ENCODE measurements at places on chromosomes 12 and 14.

DNA sequence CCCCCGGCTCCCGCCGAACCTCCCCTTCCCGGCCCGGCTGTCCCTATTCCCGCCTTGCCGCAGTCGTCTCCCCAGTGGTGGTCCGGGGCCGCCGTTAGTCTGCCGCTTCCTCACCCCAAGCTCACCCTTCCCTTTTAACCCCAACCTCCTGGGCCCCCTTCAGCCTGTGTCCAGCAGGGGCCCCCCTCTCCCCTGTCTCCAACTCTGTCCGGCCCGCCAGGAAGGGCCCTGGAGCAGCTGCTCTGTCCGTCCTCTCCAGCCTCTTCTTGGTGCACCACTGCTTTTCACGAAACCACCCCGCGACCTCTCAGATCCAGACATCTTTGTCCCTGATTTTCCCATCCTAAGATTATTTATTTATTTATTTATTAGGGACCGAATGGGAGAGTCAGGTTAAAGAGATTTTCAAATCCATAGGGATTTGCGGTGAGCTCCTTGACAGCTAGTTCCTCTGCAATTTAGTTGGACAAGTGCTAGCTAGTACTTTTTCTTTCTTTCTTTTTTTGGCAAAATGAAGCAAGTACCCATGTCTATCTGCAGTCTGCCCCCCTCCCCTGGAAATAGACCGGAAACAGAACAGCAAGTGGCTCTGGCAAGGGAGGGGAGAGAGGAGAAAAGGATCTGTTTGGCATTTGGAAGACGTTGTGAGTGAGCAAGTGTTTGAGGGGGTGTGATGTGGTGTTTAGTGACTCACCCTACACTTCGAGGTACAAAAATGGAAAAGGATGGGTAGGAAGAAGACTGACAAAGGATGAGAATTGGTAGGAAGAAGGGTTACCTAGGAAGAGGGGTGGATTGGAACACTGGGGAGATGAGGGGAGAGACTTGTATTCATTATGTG, 632 bp downstream of the UBR7 start:
- DNase-seq: peak; percentile 81

DNA sequence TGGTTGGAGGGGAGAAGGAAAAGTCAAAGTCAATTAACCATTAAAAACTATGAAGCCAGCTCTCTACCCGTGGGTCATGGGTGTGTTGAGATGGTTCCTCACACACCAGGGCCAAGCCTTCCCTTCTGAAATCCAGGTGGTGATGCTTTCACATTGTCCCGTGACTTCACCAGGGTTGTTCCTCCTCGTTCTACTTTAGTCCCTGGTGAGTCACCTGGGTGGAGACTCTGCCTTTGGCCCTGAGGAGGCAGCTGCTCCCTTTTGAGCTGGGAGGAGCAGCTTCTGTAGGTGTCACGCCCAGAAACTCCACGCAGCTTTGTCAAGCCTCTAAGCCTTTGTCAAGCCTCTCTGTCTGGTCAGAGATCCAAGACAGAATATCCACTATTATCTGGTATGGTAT, 348.3 kb downstream of the BMP4 start:
- no peak for DNase-seq

DNA sequence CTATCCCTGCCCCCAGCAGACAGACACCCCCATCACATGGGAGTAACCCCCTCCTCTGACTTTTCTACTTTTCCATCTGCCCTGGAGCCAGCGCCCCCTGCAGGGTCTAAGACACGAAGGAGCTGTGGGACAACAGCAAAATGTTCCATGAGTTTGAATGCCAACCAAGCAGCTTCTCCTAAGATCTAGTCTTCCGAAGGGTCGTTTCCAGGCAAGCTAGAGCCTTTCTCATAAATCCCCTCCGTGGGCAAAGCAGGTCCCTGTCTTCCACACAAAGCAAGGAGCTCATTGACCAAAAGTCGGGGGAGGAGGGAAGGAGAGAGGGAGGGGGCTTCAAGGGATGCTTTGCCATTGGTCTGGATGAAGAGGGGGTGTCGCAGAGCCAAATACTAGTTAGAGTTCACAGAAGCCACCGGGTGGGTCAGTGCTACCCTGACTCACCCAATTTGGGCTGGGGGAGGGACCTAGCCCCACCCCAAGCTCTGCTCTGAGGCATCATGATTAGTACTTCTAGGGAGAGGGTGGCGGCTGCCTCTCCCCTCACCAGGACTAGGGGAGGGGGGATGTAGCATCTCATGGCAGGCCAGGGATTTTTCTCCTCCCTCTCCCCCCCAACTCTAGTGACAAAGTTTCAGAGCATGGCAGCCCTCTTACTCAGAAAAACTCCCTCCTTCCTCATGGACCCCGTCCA, 1.6 kb downstream of the MSI1 start:
- peak; percentile 86 for DNase-seq

- DNase-seq: no peak
These were observed 63.4 kb downstream of the GALNT4 start for GRCh38 chr12:89461190-89461589.

GRCh38 chr12:111344254-111344875, 24.5 kb downstream of the PHETA1 start:
- DNase-seq: no peak

- DNase-seq: no peak
These were observed 38.7 kb downstream of the P2RX4 start for GRCh38 chr12:121248622-121249021.

GRCh38 chr14:103846543-103847450, 578 bp downstream of the PPP1R13B start:
- DNase-seq: peak; percentile 71

DNA sequence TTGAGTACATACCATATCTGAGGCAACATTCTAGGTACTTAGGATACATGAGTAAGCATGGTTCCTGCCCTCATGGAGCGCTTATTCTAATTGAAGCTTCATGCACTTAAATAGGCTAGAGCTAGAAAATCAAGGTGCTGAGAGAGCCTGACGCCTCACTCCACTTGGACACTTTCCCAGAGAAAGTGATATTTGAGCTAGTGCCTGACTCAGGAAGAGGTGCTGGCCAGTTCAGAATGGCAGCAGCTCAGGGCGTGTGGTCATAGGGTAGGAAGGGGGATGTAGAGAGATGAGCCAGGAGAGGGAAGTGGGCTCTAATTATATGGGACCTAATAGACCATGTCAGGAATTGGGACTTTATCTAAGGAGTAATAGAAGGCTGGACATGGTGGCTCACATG, 33.3 kb downstream of the TULP3 start:
- no peak for DNase-seq

DNA sequence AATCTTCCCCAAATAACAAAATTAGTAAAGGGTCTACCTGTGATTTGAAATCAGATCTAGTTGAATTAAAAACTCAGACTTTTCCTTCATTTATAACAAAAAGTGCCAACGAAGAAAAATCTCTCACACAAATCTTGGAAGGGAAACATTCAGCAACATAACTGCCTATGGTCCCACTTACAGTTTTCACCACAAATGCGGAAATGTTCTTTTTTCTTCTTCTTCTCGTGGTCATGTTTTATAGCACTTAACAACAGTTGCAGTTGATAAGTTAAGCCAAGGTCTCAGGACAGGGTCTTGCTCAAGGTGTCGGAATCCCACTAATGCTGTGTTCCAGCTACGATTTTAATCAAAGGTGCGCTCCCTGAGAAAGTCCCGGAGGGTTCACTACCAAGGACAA, 10.1 kb downstream of the RNASE6 start:
- no peak for DNase-seq

- no peak for DNase-seq
These were observed 2.6 kb upstream of the RIN3 start for GRCh38 chr14:92510972-92511371.

DNA sequence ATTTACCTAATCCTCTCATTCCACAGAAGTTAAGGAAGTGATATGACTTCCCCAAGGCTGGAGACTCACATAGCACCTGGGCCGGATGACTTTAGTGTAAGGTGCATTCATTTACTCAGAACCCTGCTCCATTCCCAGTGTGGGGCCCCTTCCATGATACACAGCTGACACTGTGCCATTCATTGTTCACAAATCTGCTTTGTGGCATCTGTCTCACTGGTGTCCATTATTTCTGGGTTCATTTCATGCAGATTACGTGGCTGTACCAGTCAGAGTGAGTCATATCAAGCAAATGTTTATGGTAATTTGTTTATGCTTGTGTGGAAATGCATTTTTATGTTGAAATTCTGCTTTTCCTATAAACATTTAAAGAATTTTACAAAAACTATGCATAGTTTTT, 5.2 kb downstream of the ANO4 start:
- DNase-seq: no peak

- DNase-seq: peak; percentile 13
These were observed 22.7 kb downstream of the TRAFD1 start for GRCh38 chr12:112148031-112148513.

DNA sequence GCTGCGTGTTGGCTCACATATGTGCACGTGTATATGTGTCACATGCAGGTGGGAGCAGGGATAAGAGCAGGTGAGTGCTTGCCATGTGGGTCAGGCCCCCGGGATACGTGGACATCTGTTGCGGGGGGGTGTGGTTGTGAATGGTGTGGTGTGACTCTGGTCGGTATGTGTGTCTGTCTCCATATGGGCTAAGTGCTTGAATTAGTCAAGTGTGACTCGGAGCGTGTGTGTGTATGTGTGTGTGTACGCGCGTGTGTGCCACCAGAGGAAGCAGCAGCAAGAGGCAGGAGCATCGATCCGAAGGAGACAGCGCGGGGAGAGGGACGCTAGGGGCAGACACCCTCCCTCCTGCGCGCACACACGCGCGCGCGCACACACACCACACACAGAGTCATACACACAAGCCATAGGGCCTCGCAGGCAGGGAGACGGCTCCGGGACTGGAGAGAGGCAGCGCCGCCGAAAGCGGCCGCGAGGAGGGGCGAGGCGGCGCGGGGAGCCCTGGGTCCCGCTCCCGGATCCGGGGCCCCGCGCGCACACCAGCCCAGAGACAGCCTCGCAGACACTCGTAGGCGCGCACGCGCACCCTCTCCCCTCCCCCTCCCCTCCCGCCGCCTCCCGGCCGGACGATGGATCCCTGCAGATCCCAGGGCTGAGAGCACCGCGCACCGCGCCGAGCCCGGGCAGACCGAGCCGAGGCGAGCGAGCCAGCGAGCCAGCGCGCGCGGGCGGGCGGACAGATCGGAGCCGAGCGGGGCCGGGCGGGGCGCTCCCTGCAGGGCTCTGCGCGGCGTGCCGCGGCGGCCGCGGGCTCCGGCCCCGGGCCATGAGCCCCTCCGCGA, at the start of gene ASIC1:
Gene ASIC1, plus strand, starts transcription at position 597 of the 842 bp plus-strand sequence. CDS start 1,171 bp downstream, outside the sequence.
- peak; percentile 86 for DNase-seq

DNA sequence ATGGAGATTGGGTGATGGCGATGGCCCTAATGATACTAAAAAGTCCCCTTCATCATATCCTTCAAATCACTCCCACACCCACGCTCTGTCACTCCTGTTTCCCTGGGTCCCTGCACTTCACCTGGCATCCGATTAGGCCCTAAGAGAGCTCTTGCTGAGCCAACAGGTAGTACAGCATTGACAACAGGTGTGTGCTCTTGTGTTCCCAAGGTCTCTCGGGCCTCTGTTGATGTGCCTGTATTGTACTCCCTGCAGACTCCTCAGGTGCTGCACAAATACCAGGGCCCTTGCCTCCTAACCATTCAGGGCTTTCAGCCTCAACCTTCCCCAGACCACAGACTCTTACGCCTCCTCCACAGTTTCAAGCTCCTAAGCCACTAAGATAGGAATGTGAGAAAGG, 25.8 kb upstream of the VDR start:
- DNase-seq: no peak

DNA sequence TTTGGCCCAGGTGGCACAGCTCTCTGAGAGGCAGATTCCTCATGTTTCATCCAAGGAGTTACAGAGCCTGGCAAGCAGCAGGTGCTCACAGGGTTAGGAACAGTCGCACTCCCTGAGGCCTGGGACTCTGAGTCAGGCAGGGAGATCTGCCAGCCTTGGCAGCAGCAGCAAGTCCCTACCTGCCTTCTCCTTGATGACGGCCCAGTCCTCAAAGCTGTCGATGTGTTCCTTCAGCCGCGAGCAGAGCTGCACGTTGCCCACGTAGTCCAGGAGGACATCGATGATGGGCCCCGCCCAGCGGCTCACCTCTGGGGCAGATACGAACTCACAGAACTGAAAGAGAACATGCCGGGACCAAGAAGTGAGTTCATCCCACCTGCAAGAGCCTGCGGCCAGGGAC, 10.4 kb downstream of the FAM181A start:
- no peak for DNase-seq

GRCh38 chr12:131709226-131709625, 1.7 kb upstream of the SFSWAP start:
- DNase-seq: no peak

GRCh38 chr12:77044721-77045120, 20.6 kb downstream of the E2F7 start:
- DNase-seq: no peak

- DNase-seq: no peak
These were observed 42.6 kb upstream of the POC1B start for GRCh38 chr12:89568484-89568883.

DNA sequence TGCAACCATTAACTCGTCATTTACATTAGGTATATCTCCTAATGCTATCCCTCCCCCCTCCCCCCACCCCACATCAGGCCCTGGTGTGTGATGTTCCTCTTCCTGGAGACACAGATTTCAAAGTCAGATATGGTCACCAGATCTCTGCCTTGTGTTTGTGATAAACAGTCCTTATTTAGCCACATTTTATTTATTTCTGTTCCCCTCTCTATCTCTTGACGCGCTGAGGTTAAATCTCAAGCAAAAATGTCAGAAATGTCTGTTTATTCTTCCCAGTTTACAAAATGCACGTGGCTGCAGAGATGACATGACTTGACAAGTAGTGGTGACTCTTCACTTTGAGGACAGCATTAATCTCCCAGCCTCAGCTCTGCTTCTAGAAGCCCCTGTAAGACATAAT, 11.5 kb upstream of the RASSF3 start:
- DNase-seq: no peak

- DNase-seq: no peak
These were observed 153.1 kb upstream of the OTX2 start for GRCh38 chr14:56963381-56963780.

- DNase-seq: peak; percentile 34
These were observed 61.0 kb downstream of the PPM1A start for GRCh38 chr14:60309867-60310552.

GRCh38 chr12:6494968-6495367, 1.1 kb downstream of the NCAPD2 start:
- DNase-seq: no peak

DNA sequence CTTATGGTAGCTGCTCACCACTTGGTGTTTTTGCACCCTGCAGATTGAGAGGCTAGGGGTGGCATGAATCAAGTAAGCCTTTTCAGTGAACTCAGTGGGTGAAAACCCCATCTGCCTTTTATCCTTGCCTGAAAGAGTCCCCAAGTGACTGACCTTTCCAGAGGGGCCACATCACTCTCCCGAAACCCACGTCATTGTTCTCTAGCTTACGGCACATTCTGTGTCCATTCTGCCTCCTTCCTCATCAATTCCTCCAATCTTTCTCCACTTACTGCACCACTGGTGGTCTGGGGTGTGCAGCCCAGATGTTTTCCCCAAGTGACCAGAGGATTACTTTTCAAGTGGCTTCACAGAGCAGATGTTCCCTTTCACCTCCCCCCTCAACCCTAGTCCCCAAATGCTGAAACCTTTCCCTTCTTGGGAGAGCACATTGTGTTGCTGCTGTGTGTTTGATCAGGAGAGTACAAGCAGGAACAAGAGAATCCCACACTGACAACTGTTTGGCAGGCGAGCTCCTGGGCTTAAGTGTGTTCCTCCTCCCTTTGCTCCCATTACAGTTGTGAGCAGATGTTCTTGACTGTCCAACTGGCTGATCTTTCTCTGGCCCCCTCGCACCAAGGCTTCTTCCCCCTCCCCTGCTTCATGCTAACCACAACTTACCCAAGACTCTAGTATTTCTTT, 138.0 kb upstream of the IGF1 start:
- no peak for DNase-seq
